NCI-H1930 (cell line): ENCODE measurements at places on chromosomes 12 and 14.

- DNase-seq = no peak
Observed at GRCh38 chr12:67910360-67911274, 78.6 kb upstream of the IFNG-AS1 start.

- DNase-seq = no peak
Observed at GRCh38 chr14:80100681-80101080, 110.6 kb downstream of the DIO2 start.

- DNase-seq = no peak
Observed at GRCh38 chr14:77663293-77663692, 44.5 kb downstream of the ALKBH1 start.

DNA sequence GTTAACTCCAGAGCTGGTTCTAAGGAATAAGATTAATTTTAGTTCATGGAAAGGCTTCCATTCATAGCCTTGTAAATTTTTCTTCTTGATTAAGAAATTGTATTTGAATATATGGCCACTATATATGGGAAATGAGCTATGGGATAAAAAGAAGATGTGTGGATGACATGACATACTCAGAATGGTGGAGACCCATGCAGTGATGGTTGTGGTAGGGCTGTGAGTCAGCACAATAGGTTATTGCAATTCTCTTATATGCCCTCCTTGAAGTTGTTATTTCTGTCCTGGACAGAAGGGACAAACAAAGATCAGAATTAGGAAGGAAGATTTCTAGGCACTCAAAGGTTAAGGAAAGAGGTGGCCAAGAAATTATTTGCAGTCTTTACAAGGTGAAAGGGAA lies 21.5 kb downstream of the RASSF9 start:
- no peak for DNase-seq

DNA sequence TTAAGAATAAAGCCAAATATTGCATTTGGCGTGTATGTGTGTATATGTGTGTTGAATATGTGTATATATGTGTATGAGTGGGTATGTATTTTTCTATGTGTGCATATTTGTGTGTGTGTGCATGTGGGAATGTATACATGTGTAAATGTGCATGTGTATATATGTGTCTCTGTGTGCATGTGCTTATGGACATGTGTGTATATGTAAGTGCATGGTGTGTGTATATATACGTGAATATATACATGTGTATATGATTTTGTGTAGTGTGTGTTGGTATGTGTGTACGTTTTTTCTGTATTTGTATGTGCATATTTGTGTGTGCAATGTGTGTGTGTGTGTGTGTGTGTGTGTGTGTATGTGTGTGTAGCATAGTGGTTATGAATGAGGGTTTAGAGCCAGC lies 1021.0 kb downstream of the AACS start:
- no peak for DNase-seq

GRCh38 chr14:33452995-33453394 lies 497.9 kb downstream of the EGLN3 start:
- no peak for DNase-seq

- DNase-seq = no peak
Observed at GRCh38 chr12:22377731-22378496, 43.4 kb upstream of the ST8SIA1 start.

DNA sequence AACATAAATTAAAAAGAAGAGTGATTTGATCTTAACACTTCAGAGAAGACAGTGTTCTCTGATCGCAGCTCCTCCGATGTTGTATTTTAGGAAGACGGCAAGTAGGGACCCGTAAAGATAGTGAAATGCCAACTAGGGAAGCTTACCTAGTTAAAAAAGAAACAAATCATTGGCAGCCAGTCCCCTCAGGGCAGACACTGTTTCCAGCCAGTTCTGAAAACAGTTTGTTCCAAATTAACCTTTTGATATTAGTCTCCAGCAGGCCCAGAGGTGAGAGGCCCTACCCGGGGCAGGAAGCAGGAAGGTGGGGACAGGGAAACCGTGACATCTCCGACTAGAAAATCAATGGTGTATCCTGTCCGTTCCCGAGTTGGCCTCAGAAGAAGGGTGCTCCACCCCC lies 56.0 kb downstream of the KSR2 start:
- DNase-seq = no peak

DNA sequence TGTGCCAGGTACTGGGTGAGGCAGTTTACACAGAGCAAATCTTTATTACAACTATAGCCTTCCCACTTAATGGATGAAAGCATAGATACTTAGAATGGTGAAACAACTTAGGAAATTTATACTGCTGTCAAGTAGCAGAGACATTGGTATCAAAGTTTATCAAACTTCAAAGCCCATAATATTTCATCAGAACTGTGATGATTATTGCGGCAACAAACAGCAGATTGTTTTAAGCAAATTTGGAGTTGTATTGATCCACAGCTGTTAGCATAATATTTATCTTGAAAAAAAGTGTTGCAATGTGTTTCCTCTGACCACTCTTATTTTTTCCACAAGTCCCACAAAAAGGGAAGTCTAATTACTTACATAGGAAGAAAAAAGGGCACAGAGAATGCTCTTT lies 2.0 kb upstream of the SLCO1B3 start:
- no peak for DNase-seq

GRCh38 chr14:85336817-85337216 lies 193.1 kb upstream of the FLRT2 start:
- no peak for DNase-seq

DNA sequence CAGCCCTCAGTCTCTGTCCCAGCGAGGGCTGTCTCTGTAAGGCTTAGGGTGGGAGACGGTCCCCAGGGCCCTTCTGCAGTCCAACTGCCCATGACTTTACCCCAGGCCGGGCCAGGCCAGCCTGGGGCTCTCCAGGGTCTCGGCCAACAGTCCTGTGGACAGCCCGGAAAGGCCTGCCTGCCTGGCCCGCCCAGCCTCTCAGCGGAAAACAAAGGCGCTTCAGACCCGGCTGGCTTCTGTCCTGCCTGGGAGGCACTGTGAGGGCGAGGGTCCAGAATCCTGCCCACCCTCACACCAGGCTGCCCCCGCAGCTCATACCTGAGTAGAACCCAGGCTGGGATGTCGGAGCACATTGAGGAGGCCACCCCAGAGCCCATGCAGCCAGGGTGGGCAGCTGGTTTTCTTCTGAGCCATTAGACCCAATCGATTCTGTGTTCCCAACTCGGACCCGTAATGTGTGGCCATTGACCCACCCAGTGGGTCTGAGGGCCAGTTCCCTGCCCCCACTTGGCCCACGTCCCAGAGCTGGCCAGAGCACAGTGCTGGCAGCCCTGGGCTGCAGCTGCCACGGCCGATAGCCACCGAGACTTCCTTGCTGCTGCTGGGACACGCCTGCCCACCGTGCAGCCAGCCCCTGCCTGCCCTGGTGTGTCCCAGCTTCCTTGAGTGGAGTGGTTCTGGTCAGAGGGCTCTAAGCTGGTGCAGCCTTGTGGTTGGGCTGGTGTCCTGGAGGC lies 1.6 kb downstream of the CRIP2 start:
- DNase-seq = no peak

DNA sequence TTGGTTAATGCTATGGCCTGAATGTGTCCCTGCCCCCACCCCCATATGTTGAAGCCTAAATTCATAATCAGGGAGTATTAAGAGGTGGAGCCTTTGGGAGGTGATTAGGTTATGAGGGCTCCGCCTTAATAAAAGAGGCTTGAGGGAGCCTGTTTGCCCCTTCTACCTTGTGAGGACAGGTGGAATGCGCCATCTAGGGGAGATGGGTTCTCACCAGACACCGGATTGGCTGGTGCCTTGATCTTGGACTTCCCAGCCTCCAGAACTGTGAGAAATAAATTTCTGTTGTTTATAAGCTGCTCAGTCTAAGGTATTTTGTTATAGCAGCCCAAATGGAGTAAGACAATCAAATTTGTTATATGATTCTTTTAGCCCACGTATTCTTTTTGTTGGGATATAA lies 148.3 kb downstream of the PTCSC3 start:
- no peak for DNase-seq

- no peak for DNase-seq
Observed at GRCh38 chr14:66074537-66074936, 411.6 kb upstream of the CCDC196 start.

GRCh38 chr12:6962285-6963015 lies 8.0 kb downstream of the PHB2 start:
- peak; percentile 64 for DNase-seq

DNA sequence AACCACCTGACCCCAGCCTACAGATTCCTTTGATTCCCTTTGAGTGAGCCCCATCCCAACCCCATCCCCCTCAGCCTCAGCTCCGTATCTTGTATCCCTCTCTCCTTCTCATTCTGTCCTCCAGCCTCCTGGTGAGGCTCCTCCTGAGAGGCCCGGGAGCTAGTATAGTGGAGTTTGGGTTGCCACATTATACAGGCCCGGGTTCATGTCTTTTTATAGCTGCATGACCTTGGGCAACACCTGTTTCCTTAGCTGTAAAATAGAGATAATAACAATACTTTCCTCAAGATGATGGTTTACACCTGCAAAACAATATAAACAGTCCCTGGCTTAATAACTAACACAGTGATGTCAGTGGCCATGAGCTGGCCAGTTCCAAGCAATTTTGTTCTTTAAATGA lies 89.8 kb downstream of the STAB2 start:
- DNase-seq = no peak

DNA sequence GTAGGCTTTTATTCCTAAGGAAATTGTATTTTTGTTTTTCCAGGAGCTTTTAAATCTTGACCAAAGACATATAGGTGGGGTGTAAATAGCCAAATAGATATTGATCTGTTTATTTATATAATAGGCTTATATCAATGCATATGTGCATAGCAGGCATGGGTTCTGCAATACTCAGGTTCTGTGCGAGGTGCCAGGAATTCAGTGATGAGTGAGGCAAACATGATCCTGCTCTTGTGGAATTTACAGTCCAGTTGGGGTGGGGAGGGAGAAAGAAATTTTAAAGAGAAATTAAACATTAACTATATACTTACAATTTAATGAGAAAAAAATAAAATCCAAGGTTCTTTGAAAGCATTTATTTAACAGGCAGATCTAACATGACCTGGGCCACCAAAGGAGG lies 160.3 kb upstream of the HIF1A start:
- DNase-seq = no peak

DNA sequence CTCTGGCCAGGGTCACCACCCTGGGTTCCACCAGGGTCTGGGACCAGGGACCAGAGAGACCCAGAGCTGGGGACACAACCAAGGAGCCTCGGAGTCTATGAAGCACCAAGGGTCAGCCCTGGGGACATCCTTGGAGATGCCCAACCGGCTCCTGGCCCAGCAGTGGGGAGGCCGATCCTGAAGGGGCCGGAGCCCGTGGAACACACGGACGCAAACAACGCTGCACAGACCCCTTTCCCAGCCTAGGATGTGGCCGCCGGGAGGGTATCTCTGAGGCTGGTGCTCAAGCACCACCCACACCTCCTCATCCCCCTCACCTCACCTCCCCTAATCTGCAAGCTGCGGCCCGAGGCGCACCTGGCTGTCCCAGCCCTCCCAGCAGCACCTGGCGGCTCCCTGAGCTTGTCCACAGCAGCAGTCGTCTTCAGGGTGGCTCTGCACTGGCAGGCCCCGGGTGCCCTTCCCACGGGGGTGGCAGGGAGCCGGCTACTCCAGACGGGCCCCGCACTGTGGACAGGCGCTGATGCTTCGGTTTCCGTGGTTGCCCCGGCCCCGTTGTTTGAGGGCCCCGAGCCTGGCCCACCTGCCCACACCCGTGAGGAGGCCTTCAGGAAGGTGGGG lies 146.8 kb upstream of the C14orf180 start:
- DNase-seq = no peak

GRCh38 chr14:60510951-60511599 lies 2.1 kb downstream of the SIX6 start:
- no peak for DNase-seq

DNA sequence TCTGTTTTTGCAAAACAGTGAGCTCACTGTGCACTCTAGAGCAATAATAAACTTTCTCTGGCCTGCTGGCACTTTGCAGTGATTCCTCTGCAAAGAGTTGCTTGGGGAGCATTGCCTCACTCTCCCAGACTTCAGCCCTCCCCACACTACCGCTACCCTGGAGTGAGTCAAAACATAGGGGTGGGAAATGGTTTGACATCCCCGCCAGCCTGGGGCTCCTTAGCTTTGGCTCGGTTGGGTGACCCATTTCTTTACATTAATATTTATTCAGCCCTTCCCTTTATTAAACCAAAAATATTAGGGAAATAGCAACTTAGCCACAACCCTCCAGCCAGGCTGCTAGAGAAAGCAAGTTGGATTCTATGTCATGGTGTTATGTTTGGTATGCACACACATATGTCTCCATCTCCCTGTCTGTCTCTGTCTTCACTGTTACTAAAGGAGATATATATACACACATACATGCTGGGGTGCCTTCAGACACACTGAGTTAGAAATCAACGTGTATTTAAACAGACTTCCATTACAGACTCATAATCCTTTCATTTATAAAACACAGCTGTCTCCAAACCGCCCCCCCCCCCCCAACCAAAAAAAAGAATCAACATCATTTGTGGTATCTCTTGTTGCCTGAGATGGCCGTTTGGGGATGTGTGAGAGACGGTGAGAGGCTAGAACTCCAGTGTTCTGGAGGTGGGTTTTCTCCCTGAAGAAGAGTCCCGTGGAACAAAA lies 3.4 kb upstream of the IRF2BPL start:
- DNase-seq = no peak

DNA sequence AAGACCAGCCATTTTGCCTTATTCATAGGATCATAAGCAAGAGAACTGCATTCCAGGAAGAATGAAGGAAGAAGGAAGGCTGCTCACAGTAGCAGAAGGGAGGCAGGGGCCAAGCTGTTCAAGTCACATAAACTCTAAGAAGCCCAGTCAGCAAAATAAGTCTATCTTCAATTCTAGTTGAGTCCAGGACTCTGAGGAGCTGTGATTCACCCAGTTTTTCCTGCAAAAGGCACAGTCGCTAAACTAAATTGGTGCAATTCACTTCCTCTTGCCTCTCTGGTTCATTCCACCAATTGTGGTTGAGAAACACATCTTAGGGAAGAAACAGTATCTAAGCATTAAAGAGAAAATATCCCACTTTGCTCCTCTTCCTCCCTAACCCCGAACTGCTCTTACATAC lies 9.8 kb downstream of the ZNF641 start:
- DNase-seq = no peak

GRCh38 chr12:78115889-78116288 lies 285.2 kb downstream of the NAV3 start:
- no peak for DNase-seq

DNA sequence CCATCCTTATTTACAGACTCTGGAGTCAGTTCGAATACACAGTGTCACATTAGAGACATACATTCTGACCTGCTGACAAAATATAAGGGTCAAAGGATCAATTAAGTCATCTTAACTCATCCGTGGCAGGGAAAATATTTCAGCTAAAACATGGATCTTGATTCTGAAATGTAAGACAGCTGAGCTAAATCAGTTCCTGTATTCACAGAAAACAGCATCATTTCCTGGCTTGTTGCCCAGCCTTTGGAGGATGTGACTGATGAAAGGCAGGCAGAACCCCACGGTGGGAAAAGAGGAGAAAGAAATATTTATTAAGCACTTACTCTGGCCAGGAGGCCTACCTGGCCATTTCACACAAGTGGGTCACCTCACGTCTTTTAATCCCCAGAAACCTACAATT lies 101.9 kb downstream of the GAS2L3 start:
- no peak for DNase-seq

GRCh38 chr12:65614259-65614889 lies 209.9 kb upstream of the HMGA2 start:
- no peak for DNase-seq
